ENCODE measurements at places on chromosomes 13 and 19.

DNA sequence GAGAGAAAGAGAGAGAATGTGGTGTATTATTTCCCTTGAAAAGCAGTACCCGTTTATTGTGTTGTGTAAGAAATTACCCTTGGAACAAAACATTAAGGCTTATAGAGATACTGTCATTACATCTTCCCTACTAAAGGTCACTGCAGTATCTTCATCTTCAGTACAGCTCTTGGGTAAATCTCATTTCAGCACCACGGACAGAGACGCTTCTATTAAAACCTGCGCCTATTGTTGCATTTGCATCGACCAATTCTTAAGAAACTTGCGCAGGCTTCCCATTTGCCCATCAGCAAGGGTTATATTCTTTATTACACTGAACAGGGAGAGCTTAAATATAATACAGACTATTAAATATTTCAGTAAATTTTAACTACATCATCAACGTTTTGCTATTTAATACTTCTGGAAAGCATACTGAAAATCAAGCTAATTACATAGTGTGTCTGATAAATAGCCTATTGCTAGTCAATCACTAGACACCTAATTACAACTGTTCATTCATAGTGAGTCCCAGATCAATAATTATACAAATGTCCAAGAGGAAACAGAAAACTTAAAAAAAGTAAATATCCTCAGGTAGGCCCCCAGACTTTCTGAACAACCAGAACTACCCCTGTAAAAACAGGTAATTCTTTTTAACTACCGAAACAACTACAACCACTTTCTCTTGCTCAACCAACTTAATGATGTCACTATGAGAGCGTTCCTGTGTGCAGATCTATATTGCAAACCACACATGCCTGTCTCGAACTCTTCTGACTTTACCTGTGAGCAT lies 350.6 kb downstream of the LIG4 start:
- DNase-seq: no peak

DNA sequence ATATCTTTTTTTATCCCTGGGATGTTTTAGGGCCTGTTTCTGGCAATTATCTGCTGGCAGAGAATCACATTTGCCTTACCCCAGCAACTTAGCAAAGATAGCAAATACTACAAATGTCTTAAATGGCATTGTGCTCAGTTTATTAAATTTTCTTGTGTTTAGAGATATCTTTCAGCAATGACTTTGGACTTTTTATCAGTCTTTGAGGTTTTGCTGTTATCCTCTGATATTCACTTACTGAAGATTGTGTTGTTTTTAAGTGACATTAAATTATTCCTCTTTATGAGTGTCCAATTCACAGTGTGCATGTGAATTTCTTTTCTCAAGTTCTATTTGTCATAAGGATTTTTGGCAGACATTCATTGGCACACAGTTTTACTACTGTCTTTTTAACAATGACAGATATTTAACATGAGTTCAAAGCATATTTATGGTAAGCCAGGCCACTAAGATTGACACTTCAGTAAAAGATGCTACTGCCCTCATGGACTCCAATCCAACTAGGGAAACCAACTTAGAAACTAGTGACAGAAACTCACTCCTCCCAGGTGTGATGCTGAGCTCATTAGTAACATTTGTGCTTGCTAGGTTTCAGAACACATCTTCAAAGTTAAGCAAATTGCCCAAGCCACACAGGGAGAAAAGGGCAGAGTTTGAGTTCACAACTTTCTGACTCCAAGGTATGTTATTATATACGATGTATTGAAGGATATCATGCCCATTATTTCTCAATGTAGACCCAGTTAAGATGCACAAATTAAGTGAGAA lies 481.9 kb downstream of the GPC6 start:
- DNase-seq: no peak

- DNase-seq: no peak
Measured at GRCh38 chr19:20171285-20171684, 4.3 kb downstream of the ZNF486 start.

DNA sequence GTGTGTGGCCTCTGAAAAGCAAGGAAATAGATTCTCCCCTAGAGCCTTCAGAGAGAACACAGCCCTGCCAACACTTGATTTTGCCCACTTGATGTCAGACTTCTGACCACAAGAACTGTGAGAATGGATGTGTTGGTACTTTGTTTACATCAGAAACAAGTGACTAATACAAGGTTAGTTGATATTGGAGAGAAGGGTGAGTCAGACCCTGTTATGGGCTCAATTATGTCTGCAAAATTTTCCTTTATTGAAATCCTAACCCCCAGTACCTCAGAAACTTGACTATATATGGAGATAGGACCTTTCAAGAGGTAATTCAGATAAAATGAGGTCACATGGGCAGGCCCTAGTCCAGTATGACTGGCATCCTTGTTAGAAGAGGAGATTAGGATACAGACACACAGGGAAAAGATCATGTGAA lies 226.7 kb downstream of the RFC3 start:
- DNase-seq: no peak

GRCh38 chr19:11265785-11266236 lies 3.5 kb upstream of the DOCK6 start:
- DNase-seq: no peak

- no peak for DNase-seq
Measured at GRCh38 chr13:44112700-44113329, 233.1 kb downstream of the LACC1 start.

DNA sequence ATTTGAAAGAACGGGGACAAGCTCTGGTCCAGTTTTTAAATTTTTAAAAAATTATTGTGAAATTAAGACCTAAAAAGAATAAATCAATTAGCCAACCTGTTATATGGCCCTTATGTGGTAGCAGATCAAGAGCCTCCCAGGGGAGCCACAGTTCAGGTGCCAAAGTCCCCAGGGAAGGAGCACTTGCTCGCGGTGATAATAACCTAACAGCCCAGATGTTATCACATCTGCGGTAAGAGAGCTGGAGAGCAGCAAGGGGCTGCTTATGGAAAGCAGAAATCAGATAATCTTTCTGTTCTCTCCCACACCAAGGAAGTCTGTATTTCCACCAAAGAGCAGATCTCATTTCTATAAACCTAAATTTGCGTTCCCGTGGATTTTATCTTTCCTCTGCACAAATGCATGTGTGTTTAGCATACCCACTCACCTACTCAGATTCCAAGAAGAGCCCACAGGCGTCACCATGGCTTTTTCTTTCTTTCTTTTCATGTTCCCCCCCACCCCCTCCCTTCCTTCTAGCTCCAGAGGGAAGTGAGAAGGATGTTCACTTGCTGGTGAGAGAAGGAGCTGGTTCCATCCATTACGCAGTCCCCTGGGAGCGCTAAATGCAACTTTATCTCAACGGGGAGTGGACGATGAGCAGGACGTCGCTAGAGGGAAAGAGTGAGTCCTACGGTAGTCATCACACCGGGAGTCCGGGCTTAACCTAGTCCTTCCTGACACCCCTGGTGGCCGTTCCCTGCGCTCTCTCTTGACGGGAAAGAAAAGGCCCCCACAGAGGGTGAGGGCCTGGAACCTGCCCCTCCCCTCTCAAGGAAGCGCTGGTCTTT lies 1.6 kb upstream of the POU4F1 start:
- DNase-seq: no peak

GRCh38 chr13:114071410-114071809 lies 61.0 kb downstream of the RASA3 start:
- no peak for DNase-seq

- no peak for DNase-seq
Measured at GRCh38 chr13:39931505-39931904, 276.0 kb downstream of the COG6 start.

GRCh38 chr13:98371516-98372023 lies 194.5 kb upstream of the RNF113B start:
- no peak for DNase-seq

DNA sequence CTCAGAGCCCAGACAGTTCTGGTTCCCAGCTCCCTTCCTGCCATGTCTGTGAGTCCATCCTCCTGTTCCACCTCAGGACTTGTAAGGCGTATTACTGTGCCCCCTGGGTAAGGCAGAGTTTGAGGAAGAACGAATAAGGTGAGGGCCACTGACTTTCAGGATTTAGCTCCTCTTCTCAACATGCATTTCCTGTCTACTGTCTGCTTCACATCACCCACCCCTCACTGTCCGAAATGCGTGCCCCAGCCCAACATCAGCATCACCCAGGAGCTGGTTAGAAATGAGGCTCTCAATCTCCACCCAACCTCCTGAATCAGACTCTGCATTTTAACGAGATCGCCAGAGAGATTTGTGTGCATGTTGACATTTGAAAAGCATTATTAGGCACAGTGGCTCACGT lies 44.4 kb downstream of the IRS2 start:
- no peak for DNase-seq
